Spleen (tissue), 13 donors: ENCODE measurements at places on chromosomes 2 and 18. TPM values are rescaled to one million over a fixed set of nuclear protein-coding genes. Genes with fewer than 3 reads are reported as not detected.

GRCh38 chr2:6948677-6949351 lies 31.6 kb downstream of the RNF144A start:
- H3K4me3 ChIP-seq = no peak overlapping the region
- no peak overlapping the region for H3K27ac ChIP-seq
- peaks cover 20% of the 10 kb centered on the region for H3K36me3 ChIP-seq
- no peak for DNase-seq

DNA sequence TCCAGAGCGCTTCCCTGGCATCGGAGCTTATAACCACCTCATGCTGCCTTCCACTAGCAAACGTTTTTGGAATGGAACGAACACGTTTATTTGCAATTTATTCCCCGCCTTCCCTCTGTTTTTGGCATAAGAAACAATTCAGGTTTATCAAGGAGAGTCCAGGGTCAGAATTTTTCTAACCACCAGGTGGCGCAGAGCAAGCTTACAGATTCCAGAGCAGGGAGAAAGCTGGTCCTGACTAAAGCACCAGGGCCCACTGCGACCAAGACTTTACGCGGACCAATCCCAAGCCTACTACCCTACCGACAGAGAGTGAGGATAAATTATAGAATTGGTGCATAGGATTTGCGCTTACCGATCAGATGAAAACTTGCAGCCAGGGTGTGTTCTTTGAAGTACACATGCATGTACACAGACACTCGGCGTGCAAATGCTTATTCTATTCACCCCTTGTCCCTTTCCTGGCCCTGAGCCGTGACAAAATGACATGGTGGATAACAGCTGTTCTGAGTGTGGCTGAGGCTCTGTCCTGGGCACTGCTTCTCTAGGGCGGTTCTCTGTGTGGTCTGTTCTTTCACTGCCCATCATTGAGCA lies 34.7 kb downstream of the NAPG start:
- H3K27me3 ChIP-seq = no peaks in the 10 kb centered on the region
- H3K4me1 ChIP-seq = peaks cover 13% of the 10 kb centered on the region
- no peaks in the 10 kb centered on the region for H3K36me3 ChIP-seq
- peak overlapping the region; percentile 24 for H3K4me3 ChIP-seq
- no peak for DNase-seq
- H3K27ac ChIP-seq = no peak overlapping the region

GRCh38 chr2:118614841-118615271 lies 232.6 kb downstream of the EN1 start:
- no peaks in the 10 kb centered on the region for H3K4me1 ChIP-seq
- H3K27me3 ChIP-seq = no peaks in the 10 kb centered on the region
- H3K27ac ChIP-seq = no peak overlapping the region
- no peak overlapping the region for H3K4me3 ChIP-seq
- no peaks in the 10 kb centered on the region for H3K36me3 ChIP-seq

GRCh38 chr2:170533156-170533555 lies 182.0 kb upstream of the SP5 start:
- H3K4me3 ChIP-seq = no peak overlapping the region
- no peak for DNase-seq
- no peaks in the 10 kb centered on the region for H3K27me3 ChIP-seq
- no peaks in the 10 kb centered on the region for H3K36me3 ChIP-seq

DNA sequence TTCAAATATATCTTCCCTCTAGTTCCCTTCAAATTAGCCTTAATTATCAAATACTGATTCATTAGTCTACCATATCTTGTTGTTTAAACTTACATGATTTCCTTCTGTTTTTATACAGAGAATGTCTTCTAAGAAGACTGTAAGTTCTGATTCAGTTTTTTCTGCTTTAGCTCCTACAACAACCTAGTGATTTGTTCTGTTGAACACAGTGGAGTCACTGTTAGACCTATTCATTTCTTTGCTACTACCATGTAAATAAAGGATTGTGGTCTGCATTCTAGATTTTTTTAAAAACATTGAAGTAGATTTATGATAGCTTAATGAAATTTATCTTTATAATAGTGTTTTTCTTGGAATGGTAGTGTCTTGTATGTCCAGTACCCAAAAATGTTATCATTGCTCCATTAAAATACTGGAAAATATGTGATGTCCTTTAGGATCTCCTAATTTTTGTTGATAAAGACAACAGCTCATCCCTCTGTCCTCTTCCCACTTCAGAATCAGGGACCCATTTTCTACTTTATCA lies 146.4 kb downstream of the MBD5 start:
- no peaks in the 10 kb centered on the region for H3K4me1 ChIP-seq
- no peaks in the 10 kb centered on the region for H3K36me3 ChIP-seq
- H3K27ac ChIP-seq = no peak overlapping the region
- H3K27me3 ChIP-seq = no peaks in the 10 kb centered on the region

Gene ACADL
- not detected for total RNA-seq
